ENCODE measurements at places on chromosomes 3 and 15.

DNA sequence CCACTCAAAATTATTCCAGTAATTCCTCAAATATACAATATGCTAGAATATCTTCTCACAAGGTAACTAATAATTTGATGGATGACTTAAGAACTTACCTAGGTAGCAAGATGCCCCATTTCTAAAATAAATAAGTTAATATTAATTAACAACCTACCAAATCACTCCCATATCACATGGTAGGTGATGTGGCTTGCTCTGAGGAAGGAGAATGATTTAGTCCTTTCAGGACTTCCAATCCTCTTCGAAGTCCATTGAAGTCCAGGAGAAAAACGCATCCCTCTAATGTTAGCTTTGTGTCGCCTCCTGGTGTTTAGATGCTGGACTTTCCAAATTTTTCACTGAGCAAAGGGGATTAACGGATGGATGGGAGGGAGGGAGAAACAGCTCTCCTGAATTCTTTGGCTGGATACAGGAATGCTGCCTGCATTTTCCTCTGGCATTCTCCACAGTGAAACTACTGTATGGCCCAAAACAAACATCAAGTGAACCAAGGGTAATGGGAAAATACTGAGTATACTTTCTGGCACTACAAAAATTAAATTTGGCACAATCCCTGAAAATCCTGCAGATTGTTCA lies 58.6 kb downstream of the PRICKLE2 start:
- DNase-seq = no peak

DNA sequence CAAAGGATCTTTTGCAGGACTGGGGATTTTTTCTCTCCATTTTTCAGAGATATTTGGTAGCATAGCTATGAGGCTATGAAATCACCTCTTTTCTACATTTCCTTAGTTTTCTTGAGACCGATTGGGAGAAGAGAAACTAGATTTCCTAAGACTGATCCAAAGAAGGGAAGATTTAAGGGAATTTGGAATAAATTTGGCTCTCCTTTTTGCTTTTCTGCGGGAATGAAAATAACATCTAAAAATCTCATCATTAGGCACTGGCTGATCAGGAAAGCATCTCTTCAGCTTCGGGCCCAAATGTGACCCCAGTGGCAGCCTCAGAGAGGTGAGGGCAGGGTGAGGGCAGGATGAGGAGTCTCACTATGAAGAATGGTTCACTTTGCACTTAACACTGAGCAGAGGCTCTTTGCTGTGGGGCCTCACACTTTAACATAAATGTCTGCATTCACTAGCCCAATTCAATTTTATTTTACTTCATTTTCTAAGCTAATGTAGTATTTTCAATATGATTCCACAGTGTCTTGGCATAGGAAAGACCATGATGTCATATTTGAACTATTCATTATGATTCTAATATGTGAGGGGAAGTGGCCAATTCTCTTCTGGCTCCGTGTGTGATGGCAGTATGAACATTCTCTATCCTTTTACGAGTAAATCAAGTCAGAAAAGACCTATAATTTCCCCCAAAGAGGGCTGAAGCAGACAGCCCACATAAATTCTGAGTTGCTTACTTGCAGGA lies 193.2 kb downstream of the MEX3B start:
- no peak for DNase-seq

DNA sequence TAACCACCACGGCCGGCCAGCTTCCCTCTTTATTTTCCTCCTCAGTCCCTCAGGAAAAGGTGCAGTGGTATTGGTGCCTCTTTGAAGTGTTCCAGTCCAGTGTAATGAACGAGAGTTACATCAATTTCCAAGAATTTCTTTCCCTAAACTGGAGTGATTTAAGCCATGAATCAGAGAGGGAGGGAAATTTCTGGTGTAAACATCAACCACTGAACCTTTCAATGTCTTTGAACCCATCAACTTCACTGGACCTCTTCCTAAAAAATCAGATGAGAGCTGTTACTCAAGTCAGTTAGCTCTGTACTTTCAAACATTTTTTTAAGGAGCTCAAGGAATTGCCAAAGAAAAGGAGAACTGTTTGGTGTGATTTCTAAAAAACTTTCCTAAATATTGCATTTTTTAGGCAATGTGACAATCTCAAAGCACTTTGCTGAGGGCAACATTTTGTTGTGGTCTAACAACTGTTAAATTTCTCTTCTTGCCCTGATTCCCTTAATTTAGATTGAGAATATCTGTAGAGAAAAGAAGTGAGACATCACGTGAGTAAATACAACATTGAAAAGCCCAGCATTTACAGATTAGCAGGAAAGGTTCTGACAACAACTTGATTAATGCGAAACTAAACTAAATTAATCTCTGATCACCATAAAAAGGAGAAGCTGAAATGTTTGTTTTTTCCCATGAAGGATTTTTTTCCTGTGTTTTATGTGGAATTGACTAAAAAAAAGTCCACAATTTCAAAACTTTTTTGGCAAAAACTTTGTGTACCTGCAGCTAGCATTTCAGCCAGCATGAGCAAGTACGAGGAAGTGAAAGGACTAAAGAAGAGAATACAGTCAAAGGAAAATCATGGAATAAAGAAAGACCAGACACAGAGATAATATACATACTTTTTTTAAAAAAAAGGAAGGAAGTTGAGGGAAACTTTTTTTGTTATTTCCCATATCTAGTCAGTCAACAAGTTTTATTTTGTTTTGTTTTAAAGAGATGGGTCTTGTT lies 9.1 kb upstream of the DAZL start:
- no peak for DNase-seq

DNA sequence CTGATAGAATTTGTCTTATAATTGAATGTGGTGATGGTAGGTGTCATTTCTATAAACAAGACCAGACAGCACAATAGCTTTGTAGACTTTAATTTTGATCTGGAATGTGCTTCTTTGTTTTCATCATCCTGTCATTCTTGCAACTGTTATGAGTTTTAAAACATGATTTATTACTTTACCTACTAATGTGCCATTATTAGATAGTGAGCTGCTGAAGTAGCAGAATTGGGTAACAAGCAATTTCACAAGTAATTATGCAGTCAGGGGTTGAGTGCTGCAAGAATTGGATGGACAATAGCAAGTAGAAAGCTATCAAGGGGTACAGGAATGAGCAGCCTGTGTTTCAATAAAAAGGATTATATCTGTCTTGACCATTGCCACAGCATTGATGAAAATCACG lies 975.6 kb downstream of the ROBO1 start:
- no peak for DNase-seq

DNA sequence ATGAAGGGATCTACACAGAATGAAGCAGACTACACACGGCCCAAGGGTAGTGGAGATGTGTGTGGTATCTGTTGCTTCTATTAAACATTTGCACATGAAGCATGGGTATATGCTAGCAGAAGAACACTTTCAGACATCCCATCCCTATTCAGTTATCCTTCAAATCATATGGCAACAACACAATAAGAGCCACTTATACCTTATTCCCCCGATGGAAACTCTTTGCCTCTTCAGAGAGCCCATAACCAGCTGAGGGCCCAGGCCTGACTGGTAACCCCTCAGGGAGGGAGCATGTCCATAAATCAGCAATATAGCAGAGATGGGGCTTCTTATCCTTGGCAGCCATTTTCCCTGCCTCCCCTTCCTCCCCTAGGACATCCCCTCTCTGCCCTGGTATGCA lies 210.6 kb downstream of the FHIT start:
- no peak for DNase-seq

DNA sequence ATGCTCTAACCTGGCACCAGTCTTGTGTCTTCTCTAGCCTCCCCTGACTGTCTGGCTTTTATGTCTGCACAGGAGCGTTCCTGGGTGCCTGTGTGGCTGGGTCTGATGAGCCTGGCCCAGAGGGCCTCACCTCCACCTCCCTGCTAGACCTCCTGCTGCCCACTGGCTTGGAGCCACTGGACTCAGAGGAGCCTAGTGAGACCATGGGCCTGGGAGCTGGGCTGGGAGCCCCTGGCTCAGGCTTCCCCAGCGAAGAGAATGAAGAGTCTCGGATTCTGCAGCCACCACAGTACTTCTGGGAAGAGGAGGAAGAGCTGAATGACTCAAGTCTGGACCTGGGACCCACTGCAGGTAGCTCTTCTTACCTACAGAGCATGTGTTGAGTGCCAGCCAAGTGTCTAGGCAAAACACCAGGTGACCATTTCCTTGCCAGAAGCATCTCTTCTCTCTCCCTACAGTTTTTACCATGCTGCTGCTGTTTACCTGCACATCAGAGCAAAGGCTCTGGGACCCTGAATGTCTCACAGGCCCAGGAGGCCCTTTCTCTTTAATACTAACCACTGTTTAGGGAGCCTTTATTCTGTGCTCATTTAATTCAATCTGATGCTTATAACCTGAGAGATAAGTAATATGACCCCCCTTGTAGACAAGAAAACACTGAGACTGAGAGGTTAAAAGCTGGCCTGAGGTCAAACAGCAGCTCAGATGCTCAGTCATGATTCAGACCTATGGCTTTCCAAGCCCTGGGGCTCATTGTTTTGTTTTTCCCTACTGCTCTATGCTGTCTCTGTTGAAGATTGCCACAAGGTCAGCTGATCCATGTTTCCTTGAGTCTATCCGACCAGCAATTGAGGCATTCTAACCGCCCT lies 10.4 kb downstream of the PODXL2 start:
- DNase-seq = no peak

DNA sequence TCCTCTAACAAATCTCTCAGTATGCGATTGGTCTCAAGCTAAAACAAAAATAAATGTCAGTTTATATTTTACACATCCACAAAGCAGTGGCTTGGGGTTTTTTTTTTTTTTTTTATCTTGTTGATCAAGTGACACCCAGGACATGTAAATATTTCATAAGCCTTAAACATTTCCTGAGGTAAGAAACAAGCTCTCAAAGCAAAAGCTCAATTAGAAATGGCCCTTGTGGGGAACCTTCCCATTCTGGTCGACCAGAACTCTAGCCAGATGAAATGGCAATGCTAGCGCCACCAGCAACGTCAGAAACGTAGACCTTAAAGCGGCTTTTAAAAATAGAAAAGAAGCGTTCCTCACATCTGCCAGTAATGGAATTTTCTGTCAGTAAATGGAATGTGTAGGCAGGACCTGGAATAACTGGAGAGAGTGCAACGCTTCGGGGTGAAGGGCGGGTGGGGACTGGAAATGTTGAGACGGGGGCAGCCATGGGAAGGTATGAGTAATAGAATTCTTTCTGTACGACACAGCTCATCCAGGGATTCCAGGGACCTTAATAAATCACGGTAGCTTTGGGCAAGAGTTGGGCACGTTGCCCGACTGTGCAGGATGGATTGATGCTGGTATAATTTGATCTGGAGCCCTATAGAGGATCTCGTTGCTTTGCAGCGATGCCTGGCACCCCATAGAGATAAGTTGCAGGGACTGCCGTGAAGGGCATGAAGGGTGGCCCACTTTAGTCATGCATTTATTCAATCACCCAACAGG lies 44.4 kb downstream of the BTD start:
- no peak for DNase-seq

DNA sequence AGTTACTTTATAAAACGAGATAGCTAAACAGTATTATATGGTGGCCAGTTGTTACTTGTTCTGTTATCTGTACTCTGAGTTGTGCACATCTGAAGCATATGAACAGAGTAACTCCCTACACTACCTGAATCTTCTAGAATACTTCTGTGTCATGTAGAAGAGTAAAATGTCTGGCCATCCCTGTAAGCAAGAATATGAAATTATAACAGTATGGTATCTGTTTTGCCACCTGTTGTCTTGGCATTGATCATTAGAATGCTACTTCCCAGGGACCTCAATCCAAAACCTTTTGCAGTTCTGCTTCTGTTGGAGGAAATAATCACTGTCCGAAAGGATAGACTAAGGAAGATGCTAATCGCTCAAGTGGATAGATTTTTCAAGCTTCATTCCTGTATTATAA lies 1.9 kb downstream of the TEX9 start:
- DNase-seq = no peak

GRCh38 chr3:111321786-111322185 lies 220.2 kb upstream of the CD96 start:
- no peak for DNase-seq

DNA sequence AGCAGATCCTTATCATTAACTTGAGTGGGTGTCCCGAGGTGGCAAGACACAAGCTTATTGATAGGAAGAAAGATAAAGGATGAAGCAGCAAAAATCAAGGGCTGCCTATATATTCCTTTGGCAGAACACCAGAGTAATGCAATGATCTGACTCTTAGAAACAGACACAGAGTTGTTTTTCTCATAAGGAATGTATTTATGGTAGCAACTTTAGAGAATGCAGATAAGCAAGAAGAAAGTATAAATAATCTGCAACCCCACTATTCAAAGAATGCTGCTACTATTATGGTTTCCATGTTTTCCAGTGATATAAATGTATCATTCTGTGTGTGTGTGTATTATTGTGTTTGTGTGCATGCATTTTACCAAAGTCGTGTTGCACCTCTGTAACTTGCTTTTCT lies 208.3 kb downstream of the THSD4 start:
- no peak for DNase-seq

- no peak for DNase-seq
Observed at GRCh38 chr3:111989061-111989678, 9.6 kb upstream of the TAGLN3 start.

- no peak for DNase-seq
Observed at GRCh38 chr3:33092496-33093254, 4.3 kb downstream of the GLB1 start.

GRCh38 chr3:117603097-117603496 lies 893.5 kb downstream of the TUSC7 start:
- no peak for DNase-seq

DNA sequence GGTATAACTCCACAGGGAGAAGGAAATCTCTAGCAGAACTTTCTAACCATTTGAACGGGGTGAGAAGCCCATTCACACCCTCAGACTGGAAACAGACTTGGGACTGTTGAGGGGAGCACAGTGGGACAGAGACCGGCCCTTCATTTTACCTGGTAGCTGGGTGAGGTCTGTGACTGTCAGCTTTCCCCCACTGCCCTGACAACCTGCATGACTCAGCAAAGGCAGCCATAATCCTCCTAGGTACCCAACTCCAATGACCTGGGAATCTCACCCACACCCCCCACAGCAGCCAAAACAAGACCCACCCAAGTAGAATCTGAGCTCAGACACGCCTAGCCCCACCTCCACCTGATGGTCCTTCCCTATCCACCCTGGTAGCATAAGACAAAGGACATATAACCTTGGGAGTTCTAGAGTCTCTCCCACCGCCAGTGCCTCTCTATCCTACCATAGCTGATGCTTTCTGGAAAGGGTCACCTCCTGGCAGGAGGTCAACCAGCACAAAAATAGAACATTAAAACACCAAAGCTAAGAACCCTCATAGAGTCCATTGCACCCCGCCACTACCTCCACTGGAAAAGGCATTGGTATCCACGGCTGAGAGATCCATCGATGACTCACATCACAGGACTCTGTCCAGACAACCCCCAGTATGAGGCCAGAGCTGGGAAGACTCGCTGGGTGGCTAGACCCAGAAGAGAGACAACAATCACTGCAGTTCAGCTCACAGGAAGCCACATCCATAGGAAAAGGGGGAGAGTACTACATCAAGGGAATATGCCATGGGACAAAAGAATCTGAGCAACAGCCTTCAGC lies 28.0 kb downstream of the SENP7 start:
- DNase-seq = no peak
